ENCODE measurements at places on chromosomes 2 and 18.

DNA sequence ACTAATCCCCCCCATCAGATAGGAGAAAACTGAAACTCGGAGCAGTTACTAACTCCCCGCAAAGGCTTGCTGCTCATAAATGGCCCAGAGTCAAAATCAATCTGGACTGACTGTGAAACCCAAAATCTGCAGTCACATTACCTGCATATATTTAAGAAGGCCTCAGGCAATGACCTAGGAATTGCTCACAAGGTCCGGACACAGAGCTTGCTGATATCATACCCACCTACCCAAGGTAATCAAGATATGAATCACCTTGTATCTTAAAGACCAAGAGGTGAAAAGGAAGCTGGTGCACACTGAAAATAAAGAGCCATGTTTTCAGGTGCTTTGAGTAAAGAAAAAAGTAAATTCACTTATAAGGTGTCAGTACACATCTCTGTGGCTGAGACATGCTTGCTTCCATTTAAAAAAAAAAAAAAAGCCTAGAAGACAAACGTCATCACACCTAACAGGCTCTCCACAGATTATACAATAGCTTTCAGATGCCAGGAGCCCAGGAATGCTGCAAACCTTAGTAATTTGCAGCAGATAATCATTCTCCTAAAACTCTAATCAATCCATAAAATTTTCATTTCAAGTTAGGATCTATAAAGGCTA, 195.4 kb downstream of the ZEB2 start:
- no peak for DNase-seq

- no peak for DNase-seq
Measured at GRCh38 chr2:101734505-101735165, 37.1 kb downstream of the MAP4K4 start.

GRCh38 chr2:222319586-222320435, 21.0 kb upstream of the PAX3 start:
- no peak for DNase-seq

DNA sequence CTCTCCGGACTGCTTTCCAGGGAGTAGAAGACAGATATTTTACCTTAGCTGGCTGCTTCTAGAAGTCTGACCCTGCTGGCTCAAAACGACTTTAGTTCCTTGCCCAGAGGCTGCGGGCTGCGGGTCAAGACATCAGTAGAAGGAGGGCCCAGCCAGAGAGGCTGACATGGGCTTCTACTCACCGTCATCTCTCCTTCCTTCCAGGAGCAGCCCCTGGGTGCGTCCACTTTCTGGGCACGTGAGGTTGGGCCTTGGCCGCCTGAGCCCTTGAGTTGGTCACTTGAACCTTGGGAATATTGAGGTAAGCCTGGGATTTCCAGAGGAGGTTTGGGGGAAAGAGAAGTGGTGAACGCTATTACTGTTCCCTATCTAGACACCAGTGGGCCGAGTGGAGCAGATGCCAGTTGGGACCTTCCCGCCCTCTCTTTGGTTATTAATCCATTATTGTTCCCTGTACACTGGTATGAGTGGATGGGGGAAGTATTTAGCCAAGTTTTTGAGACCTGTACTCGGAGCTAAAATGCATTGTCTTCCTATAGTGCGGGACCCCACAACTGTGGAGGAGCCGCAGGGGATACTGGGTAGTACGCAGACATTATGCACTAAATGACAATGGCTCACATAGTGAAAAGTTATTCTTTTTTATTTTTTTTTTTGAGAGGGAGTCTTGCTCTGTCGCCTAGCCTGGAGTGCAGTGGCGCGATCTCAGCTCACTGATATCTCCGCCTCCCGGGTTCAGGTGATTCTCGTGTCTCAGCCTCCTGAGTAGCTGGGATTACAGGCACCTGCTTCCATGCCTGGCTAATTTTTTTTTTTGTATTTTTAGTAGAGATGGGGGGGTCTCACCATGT, 26.3 kb upstream of the CASP8 start:
- peak; percentile 45 for DNase-seq
